ENCODE measurements at places on chromosomes 5 and 9.
A peak's percentile ranks its signal among the peaks of the same experiment; 100 is the strongest.

DNA sequence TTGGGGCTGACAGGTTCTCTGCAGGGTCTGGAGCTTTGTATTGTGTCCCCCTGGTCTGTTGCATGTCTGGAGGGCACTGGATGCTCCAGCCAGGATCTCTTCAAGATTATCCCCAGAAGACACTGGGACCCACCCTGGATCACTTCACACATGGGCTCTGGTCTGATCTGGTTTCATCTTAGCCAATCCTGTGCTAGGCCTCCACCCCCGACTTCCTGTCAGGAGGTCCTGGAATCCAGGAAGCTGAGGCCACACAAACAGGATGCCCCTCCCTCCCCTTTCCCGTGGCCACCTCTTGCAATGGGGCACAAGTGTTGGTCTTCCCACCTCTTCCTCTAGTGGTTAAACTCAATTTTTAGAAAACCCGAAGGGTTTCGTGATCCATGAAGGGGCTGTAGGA is 242.6 kb upstream of the MVB12B start:
- no peak for DNase-seq

GRCh38 chr5:127340606-127341005 is 50.0 kb downstream of the MEGF10 start:
- DNase-seq, result no peak

- DNase-seq, result peak; percentile 66
Observed at GRCh38 chr5:18465833-18466681, 831.8 kb downstream of the TAF11L14 start.

DNA sequence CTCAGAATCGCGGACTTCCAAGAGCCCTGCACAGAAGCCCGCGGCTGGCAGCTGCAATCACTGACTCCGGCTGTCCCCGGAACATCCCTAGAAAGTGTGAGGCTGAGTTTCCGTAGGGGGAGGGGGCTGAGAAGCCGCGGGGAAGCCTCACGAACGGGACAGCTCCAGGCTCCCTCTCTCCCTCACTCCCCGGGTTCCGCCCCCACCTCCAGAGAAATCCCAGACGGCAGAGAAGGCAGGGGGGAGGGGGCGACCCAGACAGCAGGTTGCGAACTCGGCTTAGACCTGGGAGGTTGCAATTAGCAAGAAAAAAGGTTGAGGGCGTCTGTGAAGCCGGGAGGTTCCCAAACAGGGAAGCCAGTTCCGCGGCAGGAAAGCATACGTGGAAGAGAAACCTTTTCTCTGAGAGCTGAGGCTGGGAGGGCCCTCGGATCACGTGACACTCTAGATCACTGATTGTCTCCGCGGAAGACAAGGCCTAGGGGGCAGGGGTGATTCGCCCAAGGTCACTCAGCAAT is 73.8 kb upstream of the CPLX2 start:
- no peak for DNase-seq

GRCh38 chr5:77633207-77633675 is 5.3 kb downstream of the OTP start:
- DNase-seq, result no peak

- DNase-seq, result no peak
Observed at GRCh38 chr5:159655757-159656409, 260.4 kb upstream of the ADRA1B start.

GRCh38 chr5:38831909-38832308 is 13.9 kb upstream of the OSMR start:
- peak; percentile 26 for DNase-seq

- no peak for DNase-seq
Observed at GRCh38 chr5:73374520-73375190, 73.9 kb downstream of the FOXD1 start.

DNA sequence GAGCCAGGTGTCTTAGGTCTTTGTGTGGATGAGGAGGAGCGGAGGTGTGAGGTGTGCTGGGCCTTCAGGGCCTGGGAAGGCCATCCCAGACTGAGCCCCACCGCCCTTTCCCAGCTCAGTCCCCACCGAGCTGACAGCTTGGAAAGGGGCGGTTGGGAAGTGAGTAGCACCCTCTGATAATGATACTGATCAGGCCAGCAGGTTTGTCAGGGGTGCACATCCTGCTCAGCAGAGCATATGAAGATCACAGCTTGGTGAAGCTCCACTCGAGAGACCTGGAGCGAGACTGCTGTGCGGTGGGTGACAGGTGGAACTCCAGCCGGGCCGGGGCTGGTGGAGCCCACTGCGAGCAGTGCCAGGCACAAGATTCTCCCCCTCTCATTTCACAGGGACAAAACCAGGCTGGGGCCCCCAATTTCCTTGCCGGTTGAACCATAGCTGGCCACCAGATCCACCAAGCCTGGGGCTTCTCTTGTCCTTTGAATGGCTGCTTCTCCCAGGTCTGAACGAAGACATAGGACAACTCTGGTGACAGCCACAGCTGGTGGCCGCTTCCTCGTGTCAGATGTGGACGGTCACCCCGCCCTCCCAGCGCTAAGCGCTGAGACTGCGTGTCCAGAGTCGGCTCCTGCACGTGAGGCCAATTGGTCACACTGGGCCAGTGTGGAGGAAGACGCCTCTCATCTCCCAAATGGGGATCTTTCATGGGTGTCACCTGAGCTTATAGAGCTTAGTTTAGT is 8.3 kb downstream of the QRFP start:
- no peak for DNase-seq

DNA sequence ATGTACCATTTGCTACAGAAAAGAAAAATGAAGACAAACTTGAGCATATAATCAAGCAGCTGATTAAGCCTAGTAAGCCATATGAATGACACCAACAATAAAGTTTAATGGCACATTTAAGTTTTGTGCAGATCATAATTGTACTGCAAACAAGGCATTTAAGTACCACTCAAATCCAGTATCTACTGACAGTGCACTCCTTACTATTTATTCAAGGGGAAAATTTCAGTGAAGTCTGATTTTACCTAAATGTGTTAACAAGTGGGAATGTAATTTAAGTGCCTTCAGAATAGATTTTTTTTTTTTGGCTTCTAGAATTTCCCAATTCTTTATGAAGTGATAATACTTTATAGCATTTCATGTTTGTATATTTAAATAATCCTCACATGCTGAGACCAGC is 341.0 kb upstream of the POU5F2 start:
- no peak for DNase-seq

DNA sequence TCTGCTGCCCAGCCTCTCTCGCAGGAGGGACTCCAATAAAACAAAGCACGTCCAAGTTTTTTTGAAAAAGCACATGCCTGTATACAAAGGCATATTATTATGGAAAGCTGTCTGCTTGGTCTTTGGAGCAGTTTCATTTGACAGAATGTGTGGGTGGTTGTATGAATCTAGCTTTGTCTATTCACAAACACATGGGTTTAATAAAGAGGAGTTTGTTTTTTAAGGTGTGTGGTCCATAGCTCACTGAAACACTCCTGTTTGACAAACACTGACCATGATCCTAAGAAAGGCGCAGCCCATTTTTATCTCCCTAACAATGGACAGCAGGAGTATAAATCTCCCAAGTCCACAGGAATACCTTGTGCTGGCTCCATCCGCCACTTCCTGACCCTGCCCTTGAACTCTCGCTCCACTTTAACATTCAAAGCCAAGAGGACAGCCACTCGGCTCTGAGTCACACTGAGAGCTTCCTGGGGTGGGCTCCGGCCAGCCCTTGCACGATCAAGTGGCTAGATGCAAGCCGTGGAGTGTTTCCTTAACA is 371.9 kb downstream of the EBF1 start:
- DNase-seq, result no peak

DNA sequence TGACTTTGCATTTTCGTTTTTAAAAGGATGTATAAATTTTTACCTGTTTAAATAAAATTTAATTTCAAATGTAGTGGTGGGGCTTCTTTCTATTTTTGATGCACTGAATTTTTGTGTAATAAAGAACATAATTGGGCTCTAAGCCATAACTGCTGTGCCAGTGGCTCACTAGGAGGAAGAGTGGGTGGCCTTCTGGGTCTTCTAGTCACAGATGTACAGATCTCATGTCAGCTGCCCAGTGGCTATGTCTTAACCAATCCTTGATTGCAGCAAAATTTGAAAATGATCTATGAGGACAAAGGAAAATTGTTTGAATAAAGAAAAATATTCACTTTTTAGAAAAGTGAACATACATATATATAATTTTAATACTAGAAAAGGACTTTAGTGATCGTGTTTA is 5.4 kb downstream of the CTSL start:
- no peak for DNase-seq

DNA sequence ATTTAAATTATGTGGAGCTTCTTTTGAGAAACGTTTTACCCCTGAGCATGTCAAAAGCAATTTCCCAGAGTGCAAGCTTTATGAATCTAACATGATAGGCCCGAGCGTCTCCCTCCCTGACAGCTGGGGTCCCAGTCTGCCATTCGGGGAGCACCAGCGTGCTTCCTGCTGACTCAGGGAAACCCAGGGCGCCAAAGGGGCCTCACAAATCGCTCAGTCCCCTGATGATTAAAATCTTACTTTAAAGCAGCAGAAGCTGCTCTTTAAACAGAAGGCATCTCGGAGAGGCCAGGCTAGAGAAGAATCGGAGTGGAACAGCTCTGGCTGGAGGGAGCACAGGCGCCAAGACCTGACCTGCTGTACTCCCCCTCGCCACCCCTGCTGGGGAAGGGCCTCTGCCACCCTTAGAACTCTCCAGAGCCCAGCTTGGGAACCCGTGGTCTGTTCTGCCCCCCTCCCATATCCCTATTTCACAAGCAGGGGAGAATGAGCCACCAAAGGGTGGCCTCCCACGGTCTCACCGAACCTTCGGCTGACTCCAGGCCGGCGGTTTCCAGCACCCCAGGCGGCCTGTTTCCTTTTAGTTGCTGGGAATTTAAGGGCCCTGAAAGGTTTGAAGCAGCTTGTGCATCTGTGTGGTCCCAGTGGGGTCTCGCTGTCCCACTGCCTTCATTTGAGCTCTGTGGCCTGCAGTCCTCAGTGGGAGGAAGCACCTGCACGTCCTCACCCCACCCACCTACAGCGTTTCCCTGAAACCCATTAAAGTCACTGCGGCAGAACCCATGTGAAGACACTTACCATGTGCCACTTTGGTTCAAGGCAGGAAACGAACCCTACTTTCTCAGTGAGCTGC is 147.6 kb downstream of the COL23A1 start:
- no peak for DNase-seq

- peak; percentile 61 for DNase-seq
Observed at GRCh38 chr9:35732800-35733541, 505 bp downstream of the CREB3 start.

DNA sequence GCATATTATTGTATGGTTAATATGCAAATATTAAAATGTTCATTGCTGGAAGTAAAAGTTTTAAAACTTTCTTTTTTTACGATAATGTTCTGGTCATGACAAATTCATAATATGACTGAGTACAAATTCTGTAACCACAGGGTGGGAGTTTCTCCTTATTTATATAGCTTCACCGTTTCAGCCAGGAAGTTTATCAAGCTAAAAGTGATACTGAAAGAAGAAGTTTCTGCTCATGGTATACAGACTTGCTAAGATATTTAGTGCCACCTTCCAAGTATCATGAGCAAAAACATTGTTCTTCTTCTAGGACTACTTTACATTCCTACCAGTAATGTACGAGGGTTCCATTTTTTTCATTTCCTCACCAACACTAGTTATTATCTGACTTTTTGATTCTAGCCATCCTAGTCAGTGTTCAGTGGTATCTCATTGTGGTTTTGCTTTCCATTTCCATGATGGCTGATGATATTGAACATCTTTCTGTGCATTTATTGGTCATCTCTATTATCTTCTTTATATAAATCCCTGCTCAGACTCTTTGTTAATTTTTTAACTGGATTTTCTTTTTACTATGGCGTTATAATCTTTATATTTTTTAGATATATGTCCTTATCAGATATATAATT is 94.2 kb upstream of the PRRC1 start:
- no peak for DNase-seq

- no peak for DNase-seq
Observed at GRCh38 chr5:14450018-14450524, 131.5 kb upstream of the OTULINL start.

DNA sequence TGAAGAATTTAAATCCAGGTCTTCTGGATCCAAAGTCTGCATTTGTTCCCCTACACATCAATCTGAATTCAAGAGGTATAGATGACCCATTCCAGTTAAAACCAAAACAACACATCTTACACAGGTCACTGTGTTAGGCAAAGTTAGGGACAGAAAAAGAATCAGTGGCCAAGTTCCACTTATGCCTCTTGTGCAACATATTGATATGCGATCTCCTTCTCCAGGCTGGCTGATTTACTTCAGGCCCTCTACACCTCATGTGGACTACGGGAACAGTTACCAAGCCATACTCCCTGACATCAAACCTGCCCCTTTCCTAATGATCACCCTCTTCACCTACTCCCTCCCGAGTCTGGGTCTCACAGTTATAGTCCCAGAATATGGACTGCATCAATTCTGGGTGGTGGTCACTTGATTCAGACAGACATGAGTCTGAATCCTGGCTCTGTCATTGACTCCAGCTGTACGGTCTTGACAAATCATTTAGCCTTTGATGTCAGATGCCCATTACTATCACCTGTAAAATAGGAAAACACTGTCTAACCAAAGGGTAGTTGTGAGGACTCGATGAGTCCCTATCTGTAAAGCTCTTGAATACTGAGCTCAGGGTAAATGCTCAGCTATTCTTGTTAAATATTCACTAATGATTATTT is 26.0 kb downstream of the GOLGA1 start:
- no peak for DNase-seq

DNA sequence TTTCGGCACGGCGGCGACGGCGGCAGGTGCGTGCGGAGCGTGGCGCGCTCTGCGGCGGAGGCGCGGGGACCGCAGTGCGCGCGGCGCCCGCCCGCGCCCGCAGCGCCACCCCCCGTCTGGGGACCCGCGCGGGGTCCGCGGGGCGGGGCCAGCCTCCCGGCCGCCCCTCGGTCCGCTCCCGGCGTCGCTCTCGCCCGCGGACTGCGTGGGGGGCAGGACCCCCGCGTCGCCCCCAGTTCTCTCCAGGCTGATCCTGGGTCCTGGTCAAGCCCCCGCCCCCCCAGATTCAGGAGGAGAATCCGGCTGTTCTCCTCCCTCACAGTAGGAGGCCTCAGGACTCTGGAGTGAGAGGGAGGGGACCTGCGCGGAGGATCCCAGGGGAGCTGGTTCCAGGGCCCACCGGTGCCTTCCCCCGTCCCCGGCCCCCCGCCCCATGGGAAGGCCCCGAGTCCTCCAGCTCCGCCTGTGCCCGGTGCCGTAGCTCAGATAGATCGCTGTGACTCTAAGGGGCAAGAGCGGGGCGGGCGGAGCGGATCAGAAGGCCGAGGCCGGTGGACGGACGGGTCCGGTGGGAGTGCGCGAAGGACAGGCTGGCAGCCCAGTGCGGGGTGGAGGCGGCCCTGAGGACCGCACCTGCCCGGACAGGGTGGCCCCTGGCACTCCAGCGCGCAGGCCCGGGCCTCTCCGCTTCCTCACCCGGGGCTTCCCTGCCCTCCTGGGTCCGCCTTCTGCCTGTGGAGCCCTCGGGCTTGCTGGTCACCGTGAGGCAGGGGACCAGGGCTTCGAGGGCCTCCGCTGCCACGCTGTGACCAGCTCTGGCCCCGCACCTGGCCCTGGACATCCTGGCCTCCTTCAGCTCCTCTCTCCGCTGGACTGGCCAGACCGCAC is at the start of gene RNF208:
RNF208 (minus strand) TSS at position 51 of the 888 bp plus-strand sequence. CDS start 1,028 bp downstream, outside the sequence.
- peak; percentile 53 for DNase-seq

GRCh38 chr9:4137681-4138099 is 162.2 kb downstream of the GLIS3 start:
- DNase-seq, result no peak

Data from erythroblast (primary cell).